ENCODE measurements at places on chromosomes 2 and 18. TPM values are rescaled to one million over a fixed set of nuclear protein-coding genes. Genes with fewer than 3 reads are reported as not detected.
A peak's percentile ranks its signal among the peaks of the same experiment; 100 is the strongest.

ST6GAL2 gene
- total RNA-seq, result not detected

DLGAP1 gene
- under 0.01 TPM for total RNA-seq

ERLEC1 gene
- total RNA-seq, result 40.3 TPM

FLACC1 gene
- 0.56 TPM for total RNA-seq

SOCS6 gene
- total RNA-seq, result 53.9 TPM

LYG2 gene
- not detected for total RNA-seq

VWA3B gene
- not detected for total RNA-seq

IL36B gene
- not detected for total RNA-seq

DNA sequence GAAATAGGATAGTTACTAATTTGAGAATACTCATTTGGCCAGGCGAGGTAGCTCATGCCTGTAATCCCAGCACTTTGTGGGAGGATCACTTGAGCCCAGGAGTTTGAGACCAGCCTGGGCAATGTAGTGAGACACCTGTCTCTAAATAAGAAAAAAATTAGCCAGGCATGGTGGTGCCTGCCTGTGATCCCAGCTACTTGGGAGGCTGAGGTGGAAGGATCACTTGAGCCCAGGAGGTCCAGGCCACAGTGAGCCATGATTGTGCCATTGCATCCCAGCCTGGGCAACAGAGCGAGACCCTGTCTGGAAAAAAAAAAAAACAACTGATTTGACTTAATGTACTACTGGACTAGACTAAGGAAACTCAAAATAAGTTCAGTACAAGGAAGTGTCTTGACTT, 32.7 kb upstream of the ZNF638 start:
- no peak for DNase-seq

DNA sequence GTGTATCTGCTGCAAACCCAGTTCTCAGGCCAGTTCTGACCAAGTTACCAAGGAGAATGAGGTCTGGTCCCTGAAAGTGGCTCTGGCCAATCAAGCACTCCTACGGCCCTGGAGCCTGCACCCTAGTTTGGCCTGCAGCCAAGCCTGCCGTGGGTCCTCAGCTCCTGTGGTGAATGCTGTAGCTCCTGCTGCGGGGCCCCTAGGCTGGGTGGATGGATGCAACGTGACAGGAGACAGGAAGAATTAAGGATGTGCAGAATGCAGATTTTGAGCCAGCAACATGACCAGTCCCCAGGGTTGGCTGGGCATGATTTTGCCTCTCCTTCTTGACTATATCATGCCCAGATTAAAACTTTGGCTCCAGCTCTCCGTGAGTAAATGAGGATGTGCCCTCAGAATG, 97.2 kb downstream of the SMAD7 start:
- DNase-seq, result no peak

DNA sequence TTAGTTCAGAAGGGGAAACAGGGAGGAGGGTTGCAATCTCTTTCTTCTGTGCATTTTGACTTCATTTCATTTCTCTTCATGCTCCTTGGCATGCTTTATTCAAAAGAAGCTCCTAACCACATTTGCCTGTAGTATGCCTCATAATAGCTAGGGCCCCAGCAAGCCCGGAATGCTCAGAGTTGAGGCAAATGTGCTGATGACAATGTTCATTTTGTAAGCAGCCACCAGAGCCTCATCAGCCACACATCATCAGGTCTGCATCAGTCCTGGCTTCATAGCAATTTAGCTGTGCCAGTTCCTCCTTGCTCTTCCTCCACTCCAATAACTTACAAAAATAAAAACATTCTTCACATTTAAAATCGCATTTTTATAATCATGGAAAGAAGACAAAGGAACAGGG, 65.4 kb upstream of the MMADHC start:
- DNase-seq, result peak; percentile 29

DNA sequence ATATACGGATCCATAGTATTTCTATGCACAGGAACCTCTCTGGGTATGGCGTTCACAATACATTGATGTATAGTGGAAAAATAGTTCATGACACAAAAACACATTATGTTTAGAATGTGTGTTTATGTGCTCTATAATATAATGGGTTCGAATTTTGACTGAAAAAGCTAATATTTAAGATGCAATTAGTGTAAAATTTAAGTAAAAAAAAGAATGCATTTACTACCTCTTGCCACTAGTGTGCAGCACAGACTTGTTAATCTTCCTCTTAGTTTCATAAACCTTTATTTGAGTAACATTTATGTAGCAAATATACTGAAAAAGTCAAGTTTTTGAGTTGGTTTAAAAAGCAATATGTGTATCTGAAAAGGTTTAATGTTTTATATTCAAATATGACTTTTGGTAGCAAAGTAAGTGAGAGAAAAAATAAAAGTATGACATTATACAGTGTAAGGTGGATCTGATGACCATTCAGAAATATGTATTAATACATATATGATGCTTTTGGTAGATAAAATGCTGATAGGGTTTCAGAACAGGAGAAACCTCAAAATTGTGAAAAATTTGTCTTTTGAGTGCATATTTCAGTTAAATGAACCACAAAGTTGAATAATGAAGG, 49.4 kb downstream of the CCDC102B start:
- DNase-seq, result peak; percentile 63

GRCh38 chr2:201830666-201831065, 24.3 kb downstream of the CDK15 start:
- DNase-seq, result no peak

DNA sequence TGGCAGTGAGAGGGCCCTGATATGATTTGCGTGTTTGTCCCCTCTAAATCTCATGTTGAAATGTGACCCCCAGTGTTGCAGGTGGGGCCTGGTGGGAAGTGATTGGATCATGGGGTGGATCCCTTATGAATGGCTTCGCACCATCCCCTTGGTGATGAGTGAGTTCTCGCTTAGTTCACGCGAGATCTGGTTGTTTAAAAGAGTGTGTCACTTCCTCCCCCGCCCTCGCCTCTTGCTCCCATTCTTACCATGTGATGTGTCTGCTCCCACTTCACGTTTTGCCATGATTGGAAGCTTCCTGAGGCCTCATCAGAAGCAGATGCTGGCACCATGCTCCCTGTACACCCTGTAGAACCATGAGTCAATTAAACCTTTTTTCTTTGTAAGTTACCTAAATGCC, 319.9 kb upstream of the ID2 start:
- DNase-seq, result no peak

- peak; percentile 63 for DNase-seq
Measured at GRCh38 chr2:30385327-30385726, 61.7 kb upstream of the LCLAT1 start.

DNA sequence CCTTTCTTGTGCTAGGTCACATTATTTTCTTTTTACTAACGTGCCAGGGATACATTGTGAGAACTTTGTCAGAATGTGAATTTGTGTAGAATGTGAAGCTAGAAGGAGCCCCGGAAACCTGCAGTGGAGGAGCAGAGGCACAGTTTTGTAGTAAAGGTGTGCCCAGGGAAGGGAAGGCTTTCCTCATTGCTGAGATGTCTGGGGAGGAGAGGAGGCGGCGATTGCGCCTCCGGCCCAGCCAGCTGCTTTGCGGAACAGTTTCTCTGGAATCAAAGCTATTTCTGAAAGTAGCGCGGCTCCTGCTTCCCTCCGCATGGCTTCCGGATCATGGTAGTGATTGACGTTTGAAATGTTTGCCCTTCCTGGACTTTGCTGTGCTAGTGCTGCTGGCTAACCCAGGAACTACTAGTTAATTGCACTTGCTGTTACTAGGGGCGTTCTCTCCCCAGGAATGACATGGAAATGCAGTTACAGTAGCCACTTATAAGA, 83.1 kb upstream of the RBM44 start:
- DNase-seq, result no peak

DNA sequence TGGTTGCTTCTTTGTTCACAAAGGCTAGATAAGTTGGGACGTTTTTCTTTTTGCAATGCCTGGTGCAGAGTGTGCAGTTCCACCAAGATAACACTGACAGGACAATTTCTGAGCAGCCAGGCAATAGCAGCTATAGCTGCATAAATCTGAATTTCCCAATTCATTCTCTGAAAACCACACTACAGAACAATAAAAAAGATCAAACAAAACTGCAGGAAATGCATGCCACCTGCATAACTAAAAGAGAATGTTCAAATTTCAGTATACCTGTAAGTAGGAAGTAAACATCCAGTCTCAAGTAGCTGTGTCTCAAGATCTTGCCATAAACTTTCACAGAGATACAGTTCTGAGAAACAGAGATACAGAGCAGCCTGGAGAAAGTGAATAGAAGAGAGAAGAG, 5.3 kb upstream of the KCTD18 start:
- no peak for DNase-seq

- no peak for DNase-seq
Measured at GRCh38 chr2:58635801-58636375, 394.8 kb upstream of the FANCL start.

GRCh38 chr2:3610881-3611505, 16.1 kb downstream of the COLEC11 start:
- no peak for DNase-seq

DNA sequence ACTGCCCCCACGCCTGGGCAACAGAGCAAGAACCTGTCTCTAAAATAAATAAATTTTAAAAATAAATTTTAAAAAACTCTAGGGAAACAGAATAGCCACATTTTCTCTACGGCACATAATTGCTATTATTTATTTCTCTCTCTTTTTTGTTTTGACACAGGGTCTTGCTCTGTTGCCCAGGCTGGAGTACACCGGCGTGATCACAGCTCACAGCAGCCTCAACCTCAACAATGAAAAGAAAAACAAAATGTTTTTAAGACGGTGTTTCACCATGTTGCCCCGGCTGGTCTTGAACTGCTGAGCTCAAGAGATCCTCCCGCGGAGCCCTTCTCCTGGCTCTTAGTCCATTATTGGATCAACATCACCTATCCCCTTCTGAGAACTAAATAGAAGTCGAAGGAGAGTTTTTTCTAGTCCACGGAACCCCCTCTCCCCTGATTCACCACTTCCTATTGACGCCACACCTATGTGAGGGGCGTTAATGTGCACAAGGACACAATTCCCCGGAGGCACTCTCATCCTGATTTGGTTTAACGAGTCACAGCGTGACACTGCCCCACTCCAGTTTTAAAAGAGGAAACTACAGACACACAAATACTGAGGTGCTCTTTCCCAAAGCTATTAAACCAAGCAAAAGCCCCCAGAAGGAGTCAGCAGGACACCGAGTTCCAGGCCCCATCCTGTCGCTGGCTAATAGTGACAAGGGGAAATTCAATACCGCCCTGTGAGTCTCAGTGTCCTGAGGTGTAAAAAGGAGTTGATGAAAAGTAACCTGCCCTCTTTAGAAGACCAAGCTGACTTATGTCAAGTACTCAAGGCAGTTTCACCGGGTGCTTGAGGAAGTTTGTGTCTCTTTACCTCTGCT, 1.1 kb downstream of the NPC1 start:
- no peak for DNase-seq

DNA sequence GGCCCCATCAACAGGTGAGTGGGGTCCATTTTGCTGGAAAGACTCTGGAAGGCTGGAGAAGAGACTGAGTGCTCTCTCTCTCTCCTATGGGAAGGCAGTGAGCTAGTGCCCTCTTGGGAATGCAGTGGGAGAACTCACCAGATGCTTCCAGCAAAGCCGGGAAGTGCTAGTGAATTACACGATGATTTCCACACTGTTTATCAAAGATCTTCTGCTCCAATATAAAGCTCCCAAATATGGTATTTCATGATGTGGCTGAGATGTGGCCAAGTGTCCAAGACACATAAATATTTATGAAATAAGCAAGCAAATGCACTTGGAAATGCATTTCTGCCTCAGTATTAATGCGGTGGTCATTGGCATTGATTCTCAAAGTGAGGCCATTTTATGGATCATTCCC, 135.9 kb downstream of the VAPA start:
- DNase-seq, result peak; percentile 61

GRCh38 chr18:22268641-22269128, 99.3 kb downstream of the GATA6 start:
- no peak for DNase-seq

- DNase-seq, result no peak
Measured at GRCh38 chr2:32043561-32043960, 4.0 kb upstream of the DPY30 start.

DNA sequence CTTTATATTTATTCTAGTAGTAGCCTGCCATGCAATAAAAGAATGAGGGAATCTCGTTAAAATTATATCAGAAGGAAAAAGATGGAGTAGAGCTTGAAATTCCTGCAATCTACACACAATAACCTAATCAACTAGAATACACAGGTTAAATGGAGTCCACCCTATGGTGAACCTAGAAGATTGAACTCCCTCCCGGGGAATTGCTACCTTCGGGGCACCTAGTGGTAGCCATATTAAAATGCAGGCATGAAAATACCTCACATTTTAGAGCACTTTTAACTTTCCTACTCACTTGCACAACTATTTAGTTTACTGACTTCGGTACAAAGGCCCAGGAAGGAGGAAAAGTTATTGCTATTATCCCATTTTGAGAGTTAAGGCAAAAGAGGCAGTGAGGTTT, 174.5 kb downstream of the SS18 start:
- DNase-seq, result no peak

- no peak for DNase-seq
Measured at GRCh38 chr2:177691177-177691576, 298.6 kb downstream of the AGPS start.

DNA sequence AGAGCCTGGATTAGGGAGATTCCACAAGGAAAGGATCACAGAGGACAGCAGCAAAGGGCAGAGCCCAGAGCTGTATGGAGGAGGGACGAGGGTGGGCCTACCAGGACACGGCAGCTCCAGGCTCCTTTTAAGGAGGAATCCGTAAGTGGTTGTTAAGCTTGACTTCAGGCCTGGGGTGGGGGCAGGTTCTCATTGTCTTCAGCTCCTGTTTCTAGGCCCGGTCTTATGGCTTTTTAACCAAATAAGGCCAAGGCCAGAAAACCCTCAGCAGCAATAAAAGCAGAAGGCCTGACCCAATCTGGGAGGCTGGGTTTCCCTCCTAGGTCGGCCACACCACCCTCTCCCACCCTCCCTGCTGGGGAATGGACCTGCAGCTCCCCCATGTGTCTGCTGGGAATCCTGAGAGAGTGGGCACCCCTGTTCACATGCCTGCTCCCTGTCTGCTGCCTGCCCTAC, 111.2 kb downstream of the PLB1 start:
- peak; percentile 44 for DNase-seq

DNA sequence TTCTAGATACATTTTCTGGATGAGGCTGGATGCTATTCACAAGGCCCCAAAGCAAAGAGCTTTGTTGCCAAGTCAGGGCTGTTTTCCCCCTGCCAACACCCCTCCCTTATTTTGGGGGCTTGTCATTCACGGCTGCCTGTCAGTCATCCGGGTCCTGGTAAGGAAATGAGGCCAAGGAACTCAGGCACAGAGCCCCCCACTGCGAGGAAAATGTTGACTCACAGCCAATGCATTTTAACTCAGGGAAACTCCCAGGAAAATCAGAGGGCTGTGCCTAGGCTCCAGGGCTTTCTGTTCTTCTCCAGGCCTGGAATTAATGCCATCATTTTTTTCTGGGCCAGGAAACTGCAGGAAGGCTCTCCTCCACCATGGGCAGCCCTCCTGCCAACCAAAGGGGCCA, 241.1 kb downstream of the SMAD2 start:
- no peak for DNase-seq

All from IMR-90 (cell line).